ENCODE measurements at places on chromosomes 2 and 18. TPM values are rescaled to one million over a fixed set of nuclear protein-coding genes. Genes with fewer than 3 reads are reported as not detected.

DNA sequence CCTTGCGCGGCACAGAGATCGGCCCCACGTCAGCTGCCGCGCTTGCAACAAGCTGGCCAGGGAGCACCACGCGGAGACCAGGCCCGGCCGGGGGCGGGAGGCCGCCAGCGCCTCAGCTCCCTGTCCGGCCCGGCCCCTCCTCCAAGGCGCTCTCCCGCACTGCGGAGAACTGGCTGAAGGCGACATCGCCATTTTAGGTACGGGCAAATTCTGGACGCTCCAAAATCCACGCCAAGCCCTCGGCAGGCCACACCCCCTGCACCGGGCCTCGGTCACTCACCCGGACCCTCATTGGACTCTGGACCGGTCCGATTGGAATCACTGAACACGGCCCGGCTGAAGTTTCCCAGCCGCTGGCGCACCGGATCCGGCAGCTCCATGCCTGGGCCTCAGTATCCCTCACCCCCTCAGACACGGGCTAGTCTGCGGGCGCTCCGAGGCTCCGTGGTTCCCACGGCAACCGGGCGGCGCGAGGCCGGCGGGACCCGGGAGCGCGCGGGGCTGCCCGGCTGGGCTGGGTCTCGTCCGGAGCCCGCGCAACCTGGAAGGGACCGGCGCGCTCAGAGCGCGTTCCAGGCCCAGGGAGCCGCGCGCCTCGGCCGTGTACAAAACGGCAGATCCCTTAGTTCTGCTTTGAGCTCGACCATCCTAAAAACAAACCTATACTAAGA is at the start of gene TMEM17:
TSS of gene TMEM17 (minus strand) at position 446 of the 671 bp plus-strand sequence. CDS start at position 380, 66 bp downstream.
- DNase-seq, result peak; percentile 92

The ERFE gene
- 3.4 TPM for total RNA-seq

GRCh38 chr2:235383272-235383843 is 110.5 kb upstream of the AGAP1 start:
- DNase-seq, result no peak

DNA sequence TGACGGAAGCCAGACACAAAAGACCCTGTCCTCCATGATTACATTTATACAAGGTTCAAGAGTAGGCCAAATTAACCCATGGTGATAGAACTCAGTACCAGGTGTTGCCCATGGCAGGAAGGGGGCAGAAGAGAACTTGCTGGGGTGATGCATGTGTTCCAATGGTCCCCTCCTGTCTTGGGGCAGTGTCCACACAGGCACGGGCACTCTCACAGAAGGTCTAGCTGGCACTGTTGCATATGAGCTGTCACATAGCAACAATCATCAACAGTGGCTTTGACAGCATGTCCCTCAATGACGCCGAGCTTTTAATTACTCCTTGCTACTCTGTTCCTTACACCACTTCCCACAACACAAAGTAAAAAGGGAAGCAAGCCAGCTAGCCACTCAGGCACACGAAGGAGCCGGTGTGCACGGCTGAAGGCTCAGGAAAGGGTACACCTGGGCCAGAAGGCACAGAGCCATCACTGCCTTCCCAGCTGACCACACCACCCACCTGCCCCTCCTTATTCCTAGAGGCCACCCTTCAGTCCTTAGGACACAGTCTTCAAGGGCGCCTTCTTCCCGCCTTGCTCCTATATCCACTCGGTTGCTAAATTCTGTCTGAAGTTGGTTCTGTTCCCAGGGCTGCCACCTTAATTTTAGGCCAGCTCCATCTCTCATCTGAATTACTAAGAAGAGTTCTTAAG is 28.9 kb downstream of the RPL31 start:
- no peak for DNase-seq

The MC5R gene
- not detected for total RNA-seq

- no peak for DNase-seq
Observed at GRCh38 chr2:10792001-10792634, 20.5 kb downstream of the PDIA6 start.

DNA sequence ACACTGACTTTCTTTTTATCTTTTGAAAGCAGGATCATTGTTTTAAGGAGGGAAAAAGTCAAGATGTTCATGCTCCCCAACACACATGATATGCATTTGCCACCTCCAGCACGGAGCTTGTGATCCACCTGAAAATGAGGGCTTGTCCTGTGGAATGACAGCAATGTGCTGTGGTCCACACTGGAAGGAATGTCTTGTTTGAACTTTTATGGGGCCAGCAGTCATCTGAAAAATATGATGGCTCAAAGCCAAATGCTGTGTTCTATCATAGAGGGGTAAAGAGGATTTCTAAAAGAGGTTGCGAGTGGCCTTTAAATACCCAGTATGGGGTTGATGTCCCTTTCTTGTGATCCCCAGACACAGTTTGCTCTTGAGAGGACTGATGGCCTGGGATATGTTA is 226.5 kb upstream of the SPRED2 start:
- DNase-seq, result no peak

DNA sequence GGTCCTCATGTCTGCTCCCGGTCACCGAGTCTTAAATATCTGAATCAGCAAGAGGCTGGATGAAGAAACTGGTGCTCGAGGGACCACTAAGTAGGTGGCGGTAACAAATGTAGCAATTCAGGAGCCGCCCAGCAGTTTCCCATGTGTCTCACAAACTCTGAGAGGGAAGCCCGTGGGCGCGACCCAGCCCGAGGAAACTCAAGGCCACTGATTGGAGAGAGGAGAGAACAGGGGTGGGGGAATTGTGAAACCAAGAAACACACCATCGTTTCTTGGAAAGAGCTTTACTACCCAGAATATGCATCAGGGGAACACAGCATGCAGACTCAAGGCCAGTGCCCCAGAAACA is 10.8 kb downstream of the MLPH start:
- peak; percentile 42 for DNase-seq

The PLEK gene
- total RNA-seq, result under 0.01 TPM

- DNase-seq, result peak; percentile 70
Observed at GRCh38 chr2:9139491-9140443, 66.8 kb upstream of the ASAP2 start.

DNA sequence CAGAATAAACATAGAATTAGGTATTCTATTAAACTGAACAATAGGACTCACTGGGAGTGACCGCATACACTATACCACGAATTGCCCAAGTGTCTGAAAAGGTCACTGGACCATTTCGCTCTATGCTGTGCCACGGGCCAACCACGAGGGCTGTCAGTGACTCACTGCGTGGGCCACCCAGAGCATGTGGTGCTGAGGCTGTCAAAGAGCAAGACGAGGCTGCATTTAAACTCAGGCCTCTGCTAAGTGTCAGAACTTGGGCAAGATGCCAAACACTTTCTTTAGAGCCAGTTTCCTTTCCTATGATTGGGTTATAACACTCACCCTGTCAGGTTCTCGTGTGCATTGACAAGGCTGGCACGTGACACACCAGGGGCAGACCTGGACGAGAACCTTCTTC is 97.5 kb downstream of the SH3YL1 start:
- DNase-seq, result no peak

GRCh38 chr2:120805602-120806001 is 69.9 kb downstream of the GLI2 start:
- no peak for DNase-seq

GRCh38 chr18:76928179-76928868 is 106.0 kb downstream of the ZNF236 start:
- DNase-seq, result no peak

DNA sequence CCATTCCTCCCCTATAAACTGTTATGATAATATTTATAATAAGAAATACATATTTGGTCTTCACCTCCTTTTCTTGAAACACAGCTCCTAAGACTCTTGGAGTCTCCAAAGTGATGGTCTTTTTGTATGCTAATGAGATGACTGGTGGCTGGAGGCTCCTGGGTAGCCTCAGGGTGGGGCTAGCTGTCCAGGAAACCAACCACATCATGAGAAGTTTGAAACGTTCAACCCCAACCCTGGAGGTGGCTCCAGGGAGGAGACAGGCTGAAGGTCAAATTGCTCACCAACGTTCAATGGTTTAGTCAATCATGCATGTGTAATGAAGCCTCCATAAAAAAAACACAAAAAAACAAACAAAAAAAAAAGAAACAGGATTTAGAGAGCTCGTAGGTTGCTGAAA is 298.7 kb upstream of the MGAT5 start:
- no peak for DNase-seq

DNA sequence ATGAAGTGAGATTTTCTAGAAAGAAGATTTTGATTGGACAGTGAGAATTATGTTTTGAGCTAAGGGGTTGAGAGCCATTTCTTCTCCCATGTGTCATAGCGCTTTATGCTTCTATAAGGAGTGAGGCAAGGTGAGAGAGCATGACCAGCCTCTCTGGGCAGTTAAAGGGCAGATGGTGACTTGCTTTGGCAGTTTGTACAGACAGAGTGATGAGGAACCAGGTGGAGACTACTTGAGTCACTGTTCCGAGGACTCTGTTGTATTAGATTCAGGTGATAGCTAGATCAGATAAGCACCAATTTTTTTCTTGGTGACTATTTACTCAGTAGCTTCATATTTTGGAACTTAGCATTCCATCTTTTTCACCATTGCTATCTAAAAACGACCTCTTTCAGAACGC is 4.5 kb downstream of the CRIM1 start:
- no peak for DNase-seq

DNA sequence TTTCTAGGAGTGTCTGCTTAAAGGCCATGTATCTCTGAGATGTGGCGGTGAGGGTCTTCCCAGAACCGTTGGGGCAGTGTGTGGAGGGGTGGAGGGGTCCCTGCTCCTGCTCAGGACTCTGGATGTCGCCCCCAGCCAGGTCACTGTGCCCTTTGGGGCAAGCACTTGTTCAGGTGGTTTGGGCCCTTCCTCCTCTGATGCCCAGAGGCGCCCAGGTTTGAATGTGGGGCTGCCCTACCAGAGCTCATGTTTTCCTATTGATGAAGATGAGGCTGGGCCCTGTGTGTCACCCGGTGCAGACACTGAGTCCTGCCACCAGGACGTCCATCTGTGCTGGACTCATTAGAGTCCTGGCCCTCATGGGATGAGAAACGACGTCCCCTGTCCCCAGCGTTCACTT is 14.3 kb upstream of the PER2 start:
- DNase-seq, result no peak

- no peak for DNase-seq
Observed at GRCh38 chr2:237473878-237474441, 13.1 kb upstream of the MLPH start.

GRCh38 chr18:49001587-49001986 is 50.8 kb upstream of the SMAD7 start:
- DNase-seq, result no peak

GRCh38 chr2:86284987-86285386 is 52.4 kb downstream of the REEP1 start:
- DNase-seq, result no peak

DNA sequence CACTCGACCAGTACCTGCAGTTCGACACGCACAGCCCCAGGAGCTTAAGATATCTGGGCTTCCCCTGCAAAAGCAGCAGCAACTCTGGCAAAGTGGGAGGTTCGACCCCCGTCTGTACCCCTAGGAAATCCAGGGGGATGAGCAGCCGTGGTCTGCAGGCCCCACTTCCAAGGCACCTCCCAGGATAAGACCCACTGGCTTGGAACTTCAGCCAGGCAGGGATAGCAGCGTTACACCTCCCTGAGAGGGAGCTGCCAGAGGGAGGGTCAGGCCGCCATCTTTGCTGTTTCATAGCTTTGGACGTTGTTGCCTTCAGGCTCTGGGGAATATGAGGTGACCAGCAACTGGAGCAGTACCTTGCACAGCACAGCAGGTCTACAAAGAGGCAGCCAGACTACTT is 351.1 kb downstream of the SOX11 start:
- no peak for DNase-seq

The ZFP36L2 gene
- 50.4 TPM for total RNA-seq

The NOL4 gene
- not detected for total RNA-seq

GRCh38 chr2:237874585-237875161 is 15.2 kb downstream of the RAMP1 start:
- DNase-seq, result peak; percentile 58

DNA sequence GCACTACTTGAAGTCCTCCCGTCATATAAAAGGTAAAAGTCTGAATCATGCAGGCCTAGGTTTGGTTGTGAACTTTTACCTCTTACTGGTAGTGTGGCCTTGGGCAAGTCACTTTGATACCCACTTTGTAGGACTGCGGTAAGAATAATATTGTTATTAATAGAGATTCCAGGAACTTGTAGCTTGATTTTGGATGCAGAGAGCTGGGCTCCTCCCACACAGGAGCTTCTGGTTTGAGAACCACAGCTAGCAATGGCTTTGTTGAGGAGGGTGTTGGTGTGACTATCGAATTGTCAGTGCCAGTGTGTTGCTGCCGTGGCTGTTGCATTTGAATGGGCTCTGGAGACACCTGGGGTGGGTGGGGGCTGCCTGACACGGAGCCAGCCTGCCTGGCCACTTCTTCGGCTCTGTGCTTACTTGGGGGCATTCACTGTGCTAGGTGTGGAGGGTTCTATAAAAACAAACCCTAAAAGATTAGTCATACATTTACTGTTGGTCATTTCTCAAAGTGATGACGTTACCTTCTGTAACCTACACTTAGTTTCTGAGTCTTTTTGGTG is 38.5 kb downstream of the ASAP2 start:
- DNase-seq, result no peak

DNA sequence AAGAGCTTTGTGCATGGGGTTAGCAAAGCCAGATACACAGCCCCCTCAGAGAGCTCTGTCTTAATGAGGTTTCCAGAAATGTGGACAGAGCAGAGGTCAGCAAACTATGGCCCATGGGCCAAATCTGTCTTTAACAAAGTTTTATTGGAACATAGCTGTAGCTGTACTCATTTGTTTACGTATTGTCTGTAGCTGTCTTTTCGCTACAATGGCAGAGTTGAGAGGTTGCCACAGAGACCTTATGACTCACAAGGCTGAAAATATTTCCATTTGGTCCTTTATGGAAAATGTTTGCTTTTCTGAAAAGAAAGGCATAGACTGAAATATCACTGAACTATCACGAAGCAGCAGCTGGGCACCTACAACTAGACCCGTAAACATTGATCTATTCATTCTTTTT is 841.8 kb downstream of the SLC4A3 start:
- peak; percentile 56 for DNase-seq

GRCh38 chr18:24799176-24799575 is 338.7 kb downstream of the HRH4 start:
- DNase-seq, result no peak

DNA sequence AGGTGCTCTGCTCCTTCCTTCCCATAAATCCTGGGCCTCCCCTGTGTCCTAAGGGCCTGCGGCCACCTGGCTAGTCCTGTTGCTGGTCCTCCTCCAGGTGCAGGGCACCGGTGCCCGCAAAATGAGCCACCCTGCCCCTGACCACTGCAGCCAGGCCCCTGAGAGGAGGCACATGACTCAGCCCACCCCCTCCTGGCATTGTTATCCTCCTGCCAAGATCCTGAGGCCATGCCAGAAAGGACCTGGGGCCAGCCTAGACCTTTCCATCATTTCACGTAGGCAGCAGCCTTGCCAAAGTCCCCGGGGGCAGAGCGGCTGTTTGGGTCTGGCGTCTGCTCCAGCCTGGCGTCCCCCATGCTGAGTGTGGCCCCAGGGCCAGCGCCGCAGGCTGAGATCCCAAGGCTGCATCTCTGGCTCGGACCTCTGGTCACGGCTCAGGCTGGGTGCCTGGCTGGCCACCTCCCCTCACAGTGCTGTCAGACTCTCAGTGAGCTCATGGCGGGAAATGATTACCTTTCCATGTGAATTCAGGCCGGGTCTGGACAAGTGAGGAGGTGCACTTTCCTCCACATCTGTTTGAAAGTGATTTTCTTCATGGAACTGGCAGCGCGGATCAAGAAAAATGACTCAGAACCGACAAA is 81.0 kb downstream of the NDUFA10 start:
- DNase-seq, result no peak

Data from fibroblast of the aortic adventitia (primary cell).